ENCODE measurements at places on chromosomes 2 and 18.
A peak's percentile ranks its signal among the peaks of the same experiment; 100 is the strongest.

DNA sequence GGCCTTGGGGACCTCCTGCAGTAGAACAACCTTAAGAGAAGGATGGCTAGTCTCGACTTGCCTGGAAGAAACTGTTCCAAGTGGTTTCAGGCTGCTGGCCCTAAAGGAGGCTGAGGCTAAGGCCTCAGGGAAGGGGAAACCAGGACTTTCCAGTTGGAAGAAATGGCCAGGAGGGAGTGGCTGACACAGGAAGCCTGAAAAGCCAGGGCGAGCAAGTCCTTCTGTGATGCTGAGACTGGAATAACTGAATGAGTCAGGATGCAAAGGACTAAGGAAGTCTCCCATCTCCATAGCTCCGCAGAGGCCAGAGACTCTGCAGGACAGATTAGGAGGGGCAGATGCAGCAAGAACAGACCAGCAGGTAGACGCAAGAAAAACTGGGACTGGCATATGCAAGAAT is 7.4 kb downstream of the HTRA2 start:
- no peak for DNase-seq

DNA sequence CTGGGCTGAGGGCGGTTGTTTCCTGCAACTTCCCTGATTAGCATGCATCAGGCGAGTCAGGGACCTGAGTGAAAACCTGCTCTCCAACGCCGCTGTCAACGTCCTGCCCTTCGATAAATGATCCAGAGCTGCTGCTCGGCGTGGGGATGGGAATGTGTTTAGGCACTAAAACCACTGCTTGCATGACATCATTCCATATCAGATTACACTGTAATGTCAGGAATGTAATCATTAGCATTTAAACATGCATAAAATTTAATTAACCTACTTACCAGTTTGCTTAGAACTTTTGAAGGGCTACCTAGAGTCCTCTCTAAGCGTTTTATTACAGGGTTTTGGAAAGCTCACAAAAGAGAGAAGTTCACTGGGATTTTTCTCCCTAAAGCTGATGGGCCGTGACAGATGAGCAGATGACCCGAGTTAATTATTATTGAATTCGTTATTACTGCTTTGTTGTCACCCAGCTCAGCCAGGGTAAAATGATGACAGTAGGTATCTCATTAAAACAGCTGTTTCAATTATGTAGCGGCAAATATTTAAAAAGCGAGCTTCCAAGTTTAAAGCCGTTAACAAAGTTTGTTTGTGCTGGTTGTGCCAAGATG is 685.6 kb upstream of the SALL3 start:
- no peak for DNase-seq

- no peak for DNase-seq
Observed at GRCh38 chr2:205702576-205702975, 20.3 kb downstream of the NRP2 start.

GRCh38 chr2:229714736-229715541 is 584 bp upstream of the DNER start:
- DNase-seq = peak; percentile 38

GRCh38 chr2:40126006-40126405 is 325.9 kb downstream of the SLC8A1 start:
- no peak for DNase-seq

DNA sequence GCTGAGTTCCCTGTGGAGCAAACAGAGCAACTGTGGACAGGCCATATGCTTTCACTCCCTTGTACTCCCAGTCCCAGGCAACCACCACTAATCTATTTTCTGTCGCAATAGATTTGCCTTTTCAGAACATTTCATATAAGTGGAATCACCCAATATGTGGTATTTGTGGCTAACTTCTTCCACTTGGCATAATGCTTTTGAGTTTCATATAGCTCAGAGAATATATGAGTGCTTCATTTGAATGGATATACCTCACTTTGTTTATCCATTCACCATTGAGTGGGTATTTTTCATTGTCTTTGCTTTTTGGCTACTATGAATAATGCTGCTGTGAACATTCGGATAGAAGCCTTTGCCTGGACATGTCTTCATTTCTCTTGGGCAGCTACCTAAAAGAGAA is 151.9 kb downstream of the CERS6 start:
- DNase-seq = no peak

DNA sequence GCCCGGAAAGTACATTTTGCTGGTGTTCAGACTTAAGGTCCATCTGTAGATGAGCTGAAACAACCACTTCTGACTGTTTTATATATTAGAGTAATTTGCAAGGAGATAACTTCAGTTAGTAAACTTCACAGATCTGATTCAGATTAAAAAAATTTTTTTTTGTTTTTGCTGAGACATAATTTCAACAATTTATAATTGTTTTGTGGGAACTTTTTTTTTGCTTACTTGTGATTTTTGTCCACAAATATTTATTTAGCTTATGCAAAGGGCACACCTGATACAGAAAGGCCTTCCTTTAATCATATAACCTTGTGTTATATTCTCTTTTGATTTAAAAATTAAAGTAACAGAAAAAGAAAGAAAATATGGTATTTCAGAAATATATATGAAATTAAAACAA is 9.6 kb upstream of the SCN9A start:
- no peak for DNase-seq

GRCh38 chr2:143524119-143524553 is 394.9 kb downstream of the ARHGAP15 start:
- DNase-seq = no peak

- DNase-seq = no peak
Observed at GRCh38 chr2:79876430-79876829, 363.6 kb downstream of the CTNNA2 start.

DNA sequence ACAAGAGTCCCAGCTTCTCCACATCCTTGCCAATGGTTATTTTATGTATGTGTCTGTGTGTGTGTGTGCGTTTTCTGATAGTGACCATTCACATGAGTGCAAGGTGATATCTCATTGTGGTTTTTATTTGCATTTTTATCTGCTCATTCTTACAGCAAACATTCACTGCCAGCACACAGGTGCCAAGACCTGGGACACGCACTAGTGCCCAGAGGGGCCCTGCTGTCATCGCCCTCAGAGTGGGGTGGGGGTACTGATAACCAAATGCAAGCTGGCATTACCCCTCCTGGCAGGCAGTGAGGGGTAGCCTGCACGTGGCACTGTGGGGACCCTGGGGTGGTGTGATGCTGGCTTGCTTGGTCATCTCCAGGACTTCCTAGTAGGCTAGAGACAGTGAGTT is 285.4 kb downstream of the LPIN1 start:
- no peak for DNase-seq

DNA sequence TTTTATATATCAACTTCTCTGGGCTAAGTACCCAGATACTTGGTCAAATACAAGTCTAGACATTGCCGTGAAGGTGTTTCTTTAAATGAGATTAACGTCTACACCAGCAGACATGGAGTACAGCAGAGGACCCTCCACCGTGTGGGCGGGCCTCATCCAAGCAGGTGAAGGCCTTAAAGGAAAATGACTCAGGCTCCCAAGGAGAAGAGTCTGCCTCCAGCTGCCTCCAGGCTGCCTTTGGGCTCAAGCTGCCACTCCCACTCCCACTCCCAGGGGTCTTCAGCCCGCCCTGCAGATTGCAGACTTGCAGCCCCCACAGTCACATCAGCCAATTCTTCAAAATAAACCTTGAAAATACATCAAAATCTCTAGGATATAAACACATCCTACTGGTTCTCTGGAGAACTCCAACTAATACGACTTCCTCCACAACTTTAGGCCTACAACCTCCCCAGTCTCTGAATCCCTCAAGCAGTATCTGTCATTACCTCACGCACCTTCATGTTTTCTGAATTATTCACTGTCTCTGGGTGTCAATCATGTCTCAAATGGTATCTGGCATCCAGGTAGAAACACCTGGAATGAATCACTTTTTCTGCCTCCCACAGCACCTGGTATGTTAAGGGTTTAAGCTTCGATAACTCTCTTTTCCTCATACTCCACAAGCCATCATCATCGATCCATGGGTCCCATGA is 6.9 kb downstream of the ITGB1BP1 start:
- no peak for DNase-seq

DNA sequence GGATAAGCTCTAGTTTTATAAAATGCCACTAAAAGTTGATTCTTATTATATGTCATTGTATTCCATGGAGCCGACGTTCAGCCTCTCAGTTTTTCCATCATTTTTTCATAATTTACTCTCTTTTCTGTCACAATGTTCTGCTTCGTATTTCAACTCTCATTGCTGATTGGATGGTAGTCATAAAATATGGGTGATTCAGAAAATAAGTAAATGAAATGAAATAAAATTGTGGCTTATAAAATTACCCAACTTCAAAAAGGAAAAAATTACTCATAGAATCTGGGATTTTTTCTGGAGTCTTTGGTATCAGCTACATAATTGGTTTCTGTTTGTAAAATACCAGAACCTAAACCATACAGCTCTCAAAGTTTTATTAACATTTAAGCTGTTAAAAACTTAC is 139.7 kb upstream of the ITGA4 start:
- no peak for DNase-seq

DNA sequence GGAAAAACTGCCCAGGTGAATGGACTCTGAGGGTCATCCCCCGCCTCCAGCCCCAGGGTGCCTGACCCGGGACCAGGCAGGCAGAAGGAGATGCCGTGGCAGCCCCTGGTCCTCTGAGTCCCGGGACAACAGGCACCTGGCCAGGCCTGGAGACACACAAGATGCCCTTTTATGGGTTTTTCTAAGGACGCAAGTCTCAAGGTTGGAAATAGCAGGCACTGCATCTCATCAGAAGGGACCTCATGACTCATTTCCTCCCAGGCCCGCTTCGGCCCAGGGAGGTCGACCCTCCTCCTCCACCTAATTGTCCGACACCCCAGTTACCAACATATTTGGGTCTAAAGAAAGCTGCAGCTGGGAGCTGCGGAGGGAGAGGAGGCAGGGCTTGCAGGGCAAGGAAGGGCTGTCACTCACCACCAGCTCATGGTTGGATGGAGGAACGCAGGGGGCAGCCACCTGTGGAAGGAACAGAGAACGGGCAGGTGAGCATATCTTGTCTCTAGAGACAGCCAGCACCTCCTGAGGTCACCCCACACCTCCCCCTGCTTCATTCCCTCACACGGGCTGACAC is 82.9 kb downstream of the TNS1 start:
- DNase-seq = no peak

DNA sequence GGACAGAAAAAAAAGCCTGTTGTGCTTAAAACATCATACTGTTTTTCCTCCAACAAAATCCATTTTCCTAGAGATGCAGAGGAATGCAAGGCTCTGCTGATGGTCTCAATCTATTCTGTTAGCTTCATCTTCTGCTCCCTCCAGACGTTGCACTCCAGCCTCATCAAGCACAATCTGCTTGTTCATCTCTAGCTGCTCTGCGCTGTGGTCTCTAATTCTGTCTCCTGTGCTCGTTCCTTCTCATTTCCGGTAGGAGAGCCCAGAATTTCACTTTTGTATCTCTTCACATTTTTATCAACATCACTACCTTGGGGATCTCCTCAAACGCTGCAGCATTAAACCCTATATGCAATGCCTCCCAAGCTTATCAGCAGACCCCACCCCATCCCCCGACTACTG is 708.9 kb downstream of the RNF144A start:
- DNase-seq = no peak

DNA sequence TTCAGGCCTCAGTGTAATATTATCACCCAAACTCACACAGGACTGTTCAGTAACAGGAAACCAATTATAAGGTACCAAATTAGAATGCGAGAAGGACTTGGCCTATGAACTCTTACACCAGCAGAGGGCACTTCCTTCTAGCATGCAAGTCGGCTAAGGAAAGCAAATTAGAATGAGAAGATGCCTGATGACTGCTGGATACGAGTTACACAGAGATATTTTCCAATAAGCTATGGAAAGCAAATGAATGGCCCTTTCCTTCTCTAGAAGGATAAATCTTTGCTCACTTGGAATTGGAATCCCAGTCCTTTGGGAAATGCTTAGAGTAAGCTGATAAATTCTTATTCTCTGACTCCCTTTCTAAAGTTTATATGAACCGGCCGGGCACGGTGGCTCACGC is 109.8 kb downstream of the AP1S3 start:
- DNase-seq = no peak

- peak; percentile 24 for DNase-seq
Observed at GRCh38 chr2:96264656-96265348, 995 bp downstream of the TMEM127 start.

DNA sequence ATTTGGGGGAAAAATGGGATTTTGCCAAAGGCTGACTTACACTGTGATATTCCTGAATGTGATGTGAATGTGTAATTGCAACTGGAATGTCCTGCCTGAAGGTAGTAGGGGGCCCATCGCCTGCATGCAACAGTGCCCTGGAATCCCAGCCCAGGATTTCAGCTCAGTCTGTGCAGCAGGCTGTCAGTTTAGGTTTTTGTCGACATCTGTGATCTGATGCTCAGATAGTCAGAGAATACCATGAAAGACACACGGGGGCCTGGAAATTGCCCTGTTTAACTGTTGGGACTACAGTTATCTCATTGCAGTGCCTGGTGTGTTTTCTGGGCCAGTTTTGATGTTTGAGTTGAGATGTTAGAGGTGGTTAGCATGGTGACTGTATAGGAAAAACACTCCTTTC is 84.5 kb upstream of the HK2 start:
- DNase-seq = no peak

DNA sequence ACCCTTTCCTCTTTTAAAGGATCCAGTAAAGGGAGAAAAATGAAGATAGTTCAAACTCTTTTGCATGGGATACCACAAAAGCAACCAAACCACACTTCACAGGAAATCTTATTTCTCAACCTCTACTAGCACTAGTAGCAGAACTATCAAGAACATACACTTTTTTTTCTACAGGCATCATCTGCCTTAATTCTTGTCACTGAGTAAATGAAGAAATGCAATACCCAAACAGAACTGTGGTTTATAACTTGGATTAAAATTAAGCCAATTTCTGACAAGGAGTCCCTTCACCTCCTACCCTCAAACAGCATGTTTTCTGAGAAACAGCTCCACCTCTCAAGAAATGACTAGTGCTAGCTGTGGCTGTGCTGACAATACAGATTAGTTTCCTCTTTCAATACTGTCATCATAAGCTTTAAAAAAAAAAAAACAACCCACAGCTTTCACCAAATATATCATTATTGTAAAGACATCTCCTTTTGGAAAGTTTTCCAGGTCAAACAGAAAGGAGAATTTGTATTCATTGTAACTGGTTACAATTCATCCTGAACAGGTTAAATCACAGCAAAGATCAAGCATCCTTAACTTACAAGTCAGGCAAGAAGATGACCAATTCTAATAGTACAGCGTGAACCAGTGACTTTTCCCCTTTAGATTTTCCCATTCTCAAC is 44.4 kb downstream of the PTPN2 start:
- peak; percentile 47 for DNase-seq

All from stimulated activated CD4-positive, alpha-beta T cell treated with anti-CD3 and anti-CD28 coated beads, Interleukin-2, amount 100 ng/mL, for 24 hours (primary cell).